Skeletal muscle tissue (tissue), 5 donors: ENCODE measurements at places on chromosomes 5 and 9. TPM values are rescaled to one million over a fixed set of nuclear protein-coding genes. Genes with fewer than 3 reads are reported as not detected.

MSX2 gene
- total RNA-seq, result not detected

NAIF1 gene
- 8.9 TPM for total RNA-seq

ACTL7B gene
- not detected for total RNA-seq

PHF24 gene
- under 0.01 TPM for total RNA-seq

OMD gene
- total RNA-seq, result 4.7 TPM

ZNG1F gene
- 4.2 TPM for total RNA-seq

INSL6 gene
- not detected for total RNA-seq

ERCC8 gene
- 19.3 TPM for total RNA-seq

SPATA31E1 gene
- not detected for total RNA-seq

TTC23L gene
- not detected for total RNA-seq

TMC1 gene
- total RNA-seq, result 0.52 TPM

PDGFRB gene
- total RNA-seq, result 86.6 TPM

C5orf52 gene
- total RNA-seq, result not detected

NME5 gene
- total RNA-seq, result not detected

PCDHGB6 gene
- 5.2 TPM for total RNA-seq

WNK2 gene
- total RNA-seq, result 4.7 TPM

PCDHB12 gene
- total RNA-seq, result 1.6 TPM

GDNF gene
- total RNA-seq, result 0.52 TPM

TMEM252 gene
- total RNA-seq, result not detected

SLC46A2 gene
- under 0.01 TPM for total RNA-seq
